ELR (cell line): ENCODE measurements at places on chromosomes 16 and 17.
A peak's percentile ranks its signal among the peaks of the same experiment; 100 is the strongest.

- no peak for DNase-seq
Measured at GRCh38 chr16:29653471-29653870, 9.6 kb upstream of the SPN start.

- no peak for DNase-seq
Measured at GRCh38 chr16:27853101-27853500, 210.4 kb downstream of the GSG1L start.

DNA sequence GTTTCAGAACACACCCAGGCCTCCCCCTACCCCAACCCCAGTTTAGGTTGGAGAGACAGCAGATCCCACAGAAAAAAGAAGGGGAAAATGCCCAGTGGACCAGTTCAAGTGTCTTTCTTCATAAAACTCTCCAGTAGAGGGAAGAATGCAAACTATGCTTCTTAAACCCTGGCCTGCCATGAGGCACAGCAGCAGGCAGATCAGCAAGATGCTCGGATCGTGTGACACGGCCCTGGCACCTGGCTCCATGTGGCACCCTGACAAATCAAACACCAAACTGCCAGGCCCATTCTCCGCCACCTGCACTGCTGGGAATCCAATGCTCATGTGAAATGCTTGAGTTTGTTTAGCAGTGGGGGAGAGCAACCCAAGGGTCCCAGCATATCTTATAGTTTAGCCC lies 166.8 kb downstream of the SOX9 start:
- DNase-seq = no peak

DNA sequence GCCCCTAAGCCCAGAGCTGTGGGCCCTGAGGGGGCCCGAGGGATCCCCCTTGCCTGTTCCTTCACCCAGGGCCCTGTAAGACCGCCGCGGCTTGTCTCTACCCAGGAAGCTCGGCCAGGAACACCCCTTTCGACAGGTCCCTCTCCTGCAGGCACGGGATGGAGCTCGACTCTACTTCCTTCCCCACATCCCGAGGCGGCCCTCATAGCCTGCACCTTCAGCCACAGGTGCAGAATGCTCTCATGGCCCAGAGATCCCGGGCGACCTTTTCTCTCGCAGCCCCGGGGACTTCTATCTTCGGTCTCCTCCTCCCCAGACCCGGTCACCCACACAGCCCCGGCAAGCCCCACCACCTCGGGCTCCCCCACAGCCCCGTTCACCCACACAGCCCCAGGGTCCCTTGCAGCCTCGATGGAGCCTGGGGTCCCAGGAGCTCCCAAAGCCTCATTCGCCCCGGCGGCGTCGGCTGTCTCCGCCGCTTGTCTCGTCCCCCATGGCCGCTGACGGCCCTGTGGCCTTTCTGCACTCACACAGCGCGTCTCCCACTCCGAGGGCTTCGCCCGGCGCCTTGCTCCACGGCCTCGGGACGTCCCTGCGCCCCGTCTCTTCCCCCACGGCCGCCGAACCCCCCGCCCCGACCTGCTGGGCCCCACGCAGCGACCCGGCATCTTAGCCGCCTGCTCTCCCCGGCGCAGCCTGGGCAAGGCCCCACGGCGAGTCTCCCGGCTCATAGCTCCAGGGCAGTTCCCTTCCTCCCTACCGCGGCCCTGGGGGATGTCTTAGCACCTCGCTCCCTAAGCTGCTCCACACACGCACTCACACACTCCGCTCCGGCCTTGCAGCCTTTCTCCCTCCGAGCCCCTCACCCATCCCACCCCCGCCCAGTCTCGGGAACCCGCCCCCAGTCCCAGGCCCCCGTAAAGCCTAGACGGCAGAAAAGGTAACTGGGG lies 650 bp downstream of the KIAA0753 start:
- DNase-seq = peak; percentile 63

GRCh38 chr17:76772842-76773525 lies 35.1 kb downstream of the MFSD11 start:
- DNase-seq = peak; percentile 93

DNA sequence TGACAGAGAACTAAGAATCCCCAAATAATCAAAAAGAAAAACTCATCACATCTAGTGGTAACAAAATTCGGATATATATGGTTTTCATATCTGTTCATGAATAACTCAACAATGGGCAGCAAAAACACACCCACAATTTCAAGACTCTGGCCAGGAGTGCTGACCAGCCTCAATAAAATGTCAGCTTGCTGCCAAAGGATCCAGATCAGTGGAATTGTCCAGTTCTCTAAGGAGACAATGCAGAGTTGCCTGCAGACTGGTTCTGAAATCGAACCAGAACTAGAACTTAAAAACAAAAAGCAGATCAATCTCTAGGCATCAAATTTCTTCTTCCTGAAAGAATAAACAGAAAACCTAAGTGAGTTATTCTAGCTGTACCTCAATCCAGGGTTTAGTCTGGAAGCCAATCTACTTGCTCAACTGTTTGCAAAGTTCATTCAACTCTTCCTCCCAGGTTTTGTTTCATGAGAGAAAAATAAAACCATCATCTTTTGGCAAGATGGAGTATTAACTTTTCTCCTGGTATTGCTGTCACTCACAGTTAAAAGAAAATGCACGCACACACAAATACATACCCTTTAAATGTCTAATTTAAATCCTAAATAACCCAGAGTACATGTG lies 61.0 kb downstream of the CFDP1 start:
- DNase-seq = no peak

DNA sequence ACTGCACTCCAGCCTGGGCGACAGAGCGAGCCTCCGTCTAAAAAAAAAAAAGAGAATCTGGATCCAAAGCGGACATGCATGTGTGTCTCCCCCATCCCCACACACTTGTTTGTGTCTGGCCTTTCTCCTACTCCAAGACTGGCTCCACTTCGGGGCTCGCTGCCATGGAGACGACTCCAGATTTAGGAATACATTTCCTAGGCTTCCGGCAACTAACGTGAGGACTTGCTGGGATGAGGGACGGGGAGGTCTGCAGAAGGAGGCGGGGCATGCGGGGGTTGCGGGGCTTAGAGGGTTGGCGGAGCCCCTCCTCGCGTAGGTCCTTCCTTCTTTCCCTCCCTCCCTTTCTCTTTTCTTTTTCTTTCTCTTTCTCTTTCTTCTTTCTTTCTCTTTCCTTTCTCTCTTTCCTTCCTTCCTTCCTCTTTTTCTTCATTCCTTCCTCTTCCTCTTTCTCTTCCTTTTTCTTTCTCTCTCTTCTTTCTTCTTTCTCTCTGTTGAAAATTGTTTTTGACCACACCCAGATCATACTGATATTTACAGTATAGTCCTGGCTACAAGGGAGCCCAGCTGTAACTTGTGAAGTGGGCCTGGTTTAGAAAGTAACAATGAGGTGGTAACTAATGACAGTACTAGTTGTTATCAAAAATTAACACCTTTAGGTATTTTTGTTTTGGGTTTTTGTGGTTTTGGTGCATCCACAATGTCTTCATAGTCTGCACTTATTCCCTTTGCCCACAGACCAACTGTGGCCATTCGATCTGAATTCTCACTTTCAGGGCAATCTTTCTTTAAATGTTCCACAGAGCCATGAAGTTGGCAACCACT lies 25.2 kb downstream of the MIS12 start:
- DNase-seq = no peak

- DNase-seq = no peak
Measured at GRCh38 chr16:77948835-77949234, 73.5 kb upstream of the CLEC3A start.

DNA sequence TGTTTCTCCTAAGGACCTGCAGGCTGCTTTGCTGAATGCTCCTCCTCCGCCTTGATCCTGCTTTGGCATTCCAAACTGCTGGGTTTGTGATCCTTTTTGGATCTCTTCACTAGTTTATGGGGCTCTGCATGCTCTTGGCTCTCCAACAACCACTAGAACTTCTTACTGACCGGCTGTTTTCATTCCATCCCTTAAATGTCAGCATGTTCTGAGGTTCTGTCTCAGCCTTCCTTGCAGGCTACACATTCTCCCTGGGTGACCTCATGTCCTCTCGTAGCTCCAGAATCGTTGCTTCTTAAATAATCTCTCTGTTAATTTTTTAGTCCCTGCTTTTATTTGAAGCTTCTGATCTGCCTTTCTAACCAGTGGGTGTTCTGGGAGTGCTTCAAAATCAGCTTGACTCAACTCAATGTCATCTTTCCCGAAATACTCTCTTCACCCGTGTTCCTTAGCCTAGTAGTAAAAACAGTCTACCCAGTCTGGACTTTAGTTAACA lies 119.0 kb upstream of the HS3ST2 start:
- peak; percentile 56 for DNase-seq

- no peak for DNase-seq
Measured at GRCh38 chr16:82008957-82009592, 2.2 kb downstream of the SDR42E1 start.

GRCh38 chr16:28974007-28974436 lies 556 bp upstream of the SPNS1 start:
- peak; percentile 86 for DNase-seq

GRCh38 chr17:27384726-27385125 lies 71.5 kb upstream of the KSR1 start:
- DNase-seq = no peak

- no peak for DNase-seq
Measured at GRCh38 chr17:45382226-45382625, 50.4 kb downstream of the ARHGAP27 start.

DNA sequence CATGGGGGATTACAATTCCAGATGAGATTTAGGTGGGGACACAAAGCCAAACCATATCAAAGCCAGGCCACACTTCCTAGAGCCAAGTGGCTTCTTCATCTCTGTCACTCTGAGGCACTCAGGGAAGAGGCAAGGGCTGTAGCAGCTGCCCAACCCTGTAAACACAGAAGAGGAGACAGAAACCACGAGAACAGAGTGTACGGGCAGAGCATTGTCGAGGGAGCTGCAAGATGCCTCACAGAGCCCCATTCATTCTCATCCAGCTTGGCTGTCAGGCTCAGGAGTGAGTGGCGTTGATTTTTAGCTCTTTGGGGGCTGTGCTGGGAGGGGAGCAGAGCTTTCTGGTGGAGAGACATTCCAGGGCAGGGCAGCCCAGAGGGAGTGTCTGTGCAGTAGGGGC lies 117.2 kb upstream of the SALL1 start:
- no peak for DNase-seq

- DNase-seq = no peak
Measured at GRCh38 chr16:30031477-30031918, 427 bp upstream of the TLCD3B start.

- DNase-seq = peak; percentile 83
Measured at GRCh38 chr16:24988593-24989338, 26.4 kb downstream of the ARHGAP17 start.

GRCh38 chr17:67390646-67391361 lies 13.7 kb downstream of the PITPNC1 start:
- DNase-seq = peak; percentile 99

- DNase-seq = no peak
Measured at GRCh38 chr16:82175627-82176026, 5.6 kb upstream of the MPHOSPH6 start.

- no peak for DNase-seq
Measured at GRCh38 chr16:67726106-67727034, 7.3 kb upstream of the GFOD2 start.

GRCh38 chr16:101586-101985 lies 23.6 kb downstream of the MPG start:
- no peak for DNase-seq

- peak; percentile 72 for DNase-seq
Measured at GRCh38 chr16:46801428-46802049, 29.4 kb downstream of the C16orf87 start.

DNA sequence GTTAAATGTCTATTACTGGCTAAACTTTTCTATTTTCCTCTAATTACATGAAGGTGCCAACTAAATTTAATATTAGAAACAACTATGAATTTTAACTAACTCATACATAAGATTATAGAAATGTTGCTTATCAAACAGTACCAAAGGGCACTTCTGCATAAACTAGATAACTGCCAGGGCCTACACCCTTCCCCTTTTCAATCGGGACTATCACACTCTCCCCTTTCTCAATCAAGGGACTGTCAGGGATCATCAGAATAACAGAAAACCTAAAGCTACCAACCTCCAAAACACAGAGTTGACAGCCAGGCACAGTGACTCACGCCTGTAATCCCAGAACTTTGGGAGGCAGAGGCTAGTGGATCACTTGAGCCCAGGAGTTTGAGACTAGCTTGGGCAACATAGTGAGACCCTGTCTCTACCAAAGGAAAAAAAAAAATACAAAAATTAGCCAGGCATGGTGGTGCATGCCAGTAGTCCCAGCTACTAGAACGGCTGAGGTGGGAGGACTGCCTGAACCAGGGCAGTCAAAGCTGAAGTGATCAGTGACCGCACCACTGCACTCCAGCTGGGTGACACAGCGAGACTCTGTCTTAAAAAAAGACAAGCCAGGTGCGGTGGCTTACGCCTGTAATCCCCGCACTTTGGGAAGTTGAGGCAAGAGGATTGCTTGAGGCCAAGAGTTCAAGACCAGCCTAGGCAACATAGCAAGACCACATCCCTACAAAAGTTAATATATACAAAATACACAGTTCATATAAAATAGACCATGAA lies 3.2 kb upstream of the PHLPP2 start:
- no peak for DNase-seq

GRCh38 chr16:17452922-17453321 lies 17.8 kb downstream of the XYLT1 start:
- DNase-seq = no peak

DNA sequence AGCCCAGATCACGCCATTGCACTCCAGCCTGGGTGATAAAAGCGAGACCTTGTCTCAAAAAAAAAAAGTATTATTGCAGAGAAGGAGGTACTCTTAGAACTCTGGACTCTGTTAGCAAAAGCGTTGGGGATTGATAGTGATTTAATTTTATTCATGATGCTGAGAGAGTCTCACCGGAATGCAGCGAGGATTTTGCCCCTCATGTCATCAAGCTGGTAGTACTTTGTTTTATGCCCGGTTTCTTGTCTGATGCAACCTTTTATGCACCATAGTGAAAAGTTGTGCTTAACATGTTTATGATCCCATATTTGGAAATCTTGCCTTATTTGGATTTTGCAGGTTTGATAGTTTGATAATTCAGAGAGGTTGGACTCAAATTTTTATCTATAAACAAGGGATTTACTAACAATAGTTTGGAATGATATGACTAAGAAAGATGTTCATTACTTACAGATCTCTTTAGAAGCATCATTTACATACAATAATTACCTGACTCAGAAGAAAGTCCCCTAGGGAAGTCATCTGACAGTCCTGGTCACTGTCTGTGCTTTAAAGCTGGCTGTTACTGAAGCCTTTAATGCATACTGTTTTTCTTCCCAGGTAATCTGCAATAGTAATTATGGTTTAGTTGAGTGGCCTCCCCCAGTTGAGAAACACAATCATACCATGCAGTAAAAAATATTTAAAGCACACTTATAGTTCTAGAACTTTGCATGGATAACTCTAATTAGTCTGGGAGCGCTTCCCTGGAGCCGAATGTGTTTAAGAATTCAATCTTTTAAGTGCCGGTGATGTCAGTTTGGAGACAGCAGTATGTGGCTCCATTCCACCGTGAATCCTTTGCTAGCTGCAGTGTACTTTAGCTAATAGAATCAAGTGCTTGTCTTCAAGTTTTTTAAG lies 120.9 kb downstream of the PRKCA start:
- peak; percentile 54 for DNase-seq
